ENCODE measurements at places on chromosomes 6 and 20.

DNA sequence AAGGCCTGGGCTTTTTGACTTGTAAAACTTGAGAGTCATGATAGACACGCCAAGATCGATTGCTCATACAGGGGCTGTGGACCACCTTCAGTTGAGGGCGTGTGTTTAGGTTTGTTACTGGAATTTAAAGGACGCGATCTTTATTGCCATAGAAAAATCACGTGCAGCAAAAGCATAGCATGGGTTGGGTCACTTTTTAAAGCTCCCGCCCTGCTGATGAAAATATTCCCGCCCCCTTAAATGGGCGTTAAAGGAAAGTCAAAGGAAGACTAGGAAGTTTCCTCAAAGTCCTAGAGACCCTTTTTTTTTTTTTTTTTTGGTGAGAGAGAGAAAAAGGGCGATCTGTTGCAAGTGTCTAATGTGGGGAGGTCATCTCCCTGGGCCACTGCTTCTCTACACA is 23.1 kb downstream of the TFAP2A start:
- no peak for DNase-seq

GRCh38 chr6:111921103-111921502 is 47.9 kb upstream of the FYN start:
- no peak for DNase-seq

DNA sequence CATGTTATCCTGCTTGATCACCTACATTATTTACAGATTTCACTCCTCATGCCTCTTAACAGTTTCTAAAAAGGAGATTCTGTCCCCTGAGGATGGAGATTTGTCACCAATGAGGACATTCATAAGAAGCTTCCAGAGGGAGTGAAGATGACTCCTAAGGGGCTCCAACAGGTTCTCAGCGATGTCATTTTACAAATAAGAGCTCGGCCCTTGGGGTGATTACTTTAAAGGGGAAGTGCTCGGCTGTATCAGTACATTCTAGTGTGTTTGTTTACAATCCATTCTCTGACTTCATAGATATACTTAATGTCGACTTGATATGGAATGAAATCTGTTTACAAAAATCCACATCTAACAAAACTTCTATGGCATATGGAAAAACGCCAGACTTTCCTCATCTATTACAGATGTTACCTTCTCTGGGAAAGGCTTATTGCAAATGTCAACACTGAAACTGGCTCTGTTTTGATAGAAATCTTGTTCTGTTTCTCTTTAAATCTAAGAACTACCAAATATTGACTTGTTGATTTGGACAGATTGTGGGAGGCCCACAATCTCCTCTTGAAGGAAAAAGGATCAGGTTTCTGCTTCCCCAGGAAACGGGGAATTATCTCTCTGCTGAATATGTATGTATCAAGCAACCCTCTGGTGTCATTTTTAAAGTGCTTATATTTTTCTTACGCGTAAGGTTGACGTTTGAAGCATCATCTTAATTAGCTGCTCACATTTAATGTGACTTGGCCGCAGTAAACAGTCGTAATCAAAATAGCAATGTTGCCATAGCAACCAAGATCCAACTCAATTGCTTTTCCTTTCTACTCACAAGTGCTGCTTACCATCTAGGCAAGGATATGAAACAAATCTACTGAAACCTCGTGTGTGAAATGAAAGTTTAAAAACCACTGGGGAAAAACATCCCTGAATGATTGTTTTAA is 95.7 kb downstream of the SHLD1 start:
- DNase-seq, result no peak

DNA sequence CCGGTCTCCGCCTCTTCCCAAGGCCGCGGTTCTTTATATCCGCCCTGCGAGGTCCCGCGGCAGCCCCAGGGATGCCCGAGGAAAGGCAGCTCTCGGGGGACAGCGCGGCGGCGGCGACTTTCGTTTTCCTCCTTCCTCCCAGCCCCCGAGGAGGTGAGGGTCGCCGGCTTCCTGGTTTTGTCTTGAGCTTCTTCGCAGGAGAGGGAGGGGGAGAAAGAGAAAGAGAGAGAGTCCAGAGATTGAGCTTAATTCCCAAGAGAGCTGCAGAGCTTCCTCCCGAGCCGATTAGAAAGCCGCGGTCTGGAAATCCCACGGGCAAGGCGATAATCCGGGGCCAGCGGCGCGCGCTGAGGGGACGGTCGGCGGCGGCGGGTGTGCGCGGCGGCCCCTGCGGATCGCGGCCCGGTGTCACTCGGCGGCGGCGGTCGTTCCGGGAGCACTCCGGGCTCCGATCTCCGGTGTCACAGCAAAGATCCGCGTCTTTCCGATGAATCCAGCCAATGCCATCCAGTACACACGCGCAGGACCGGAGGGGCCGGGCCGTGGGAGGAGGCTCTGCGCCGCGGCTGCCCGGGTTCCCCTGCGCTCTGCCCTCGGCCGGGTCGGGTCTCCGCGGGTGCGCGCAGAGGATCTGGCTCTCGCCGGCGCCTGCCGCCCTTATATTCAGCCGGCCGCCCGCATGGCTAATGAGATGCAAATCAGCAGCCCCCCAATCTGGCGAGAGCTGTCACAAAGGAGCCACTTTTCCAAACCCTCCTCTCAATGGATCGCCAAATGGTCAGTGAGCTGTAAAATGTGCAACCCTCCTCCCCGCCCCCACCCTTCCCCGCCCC is at the start of gene DLL1:
Gene DLL1, minus strand, starts transcription at position 783 of the 833 bp plus-strand sequence. CDS start 939 bp downstream, outside the sequence.
- DNase-seq, result peak; percentile 66

DNA sequence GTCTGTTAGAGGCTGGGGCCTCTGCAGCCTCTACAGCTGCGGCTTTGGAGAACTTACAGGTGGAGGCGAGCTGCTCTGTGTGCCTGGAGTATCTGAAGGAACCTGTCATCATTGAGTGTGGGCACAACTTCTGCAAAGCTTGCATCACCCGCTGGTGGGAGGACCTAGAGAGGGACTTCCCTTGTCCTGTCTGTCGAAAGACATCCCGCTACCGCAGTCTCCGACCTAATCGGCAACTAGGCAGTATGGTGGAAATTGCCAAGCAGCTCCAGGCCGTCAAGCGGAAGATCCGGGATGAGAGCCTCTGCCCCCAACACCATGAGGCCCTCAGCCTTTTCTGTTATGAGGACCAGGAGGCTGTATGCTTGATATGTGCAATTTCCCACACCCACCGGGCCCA is 2.6 kb downstream of the TRIM39 start:
- no peak for DNase-seq

GRCh38 chr6:135434991-135435390 is 62.5 kb downstream of the AHI1 start:
- DNase-seq, result no peak

GRCh38 chr20:45313943-45314342 is 5.8 kb upstream of the MATN4 start:
- DNase-seq, result no peak

- DNase-seq, result no peak
Measured at GRCh38 chr20:46850416-46850815, 44.2 kb upstream of the EYA2 start.

GRCh38 chr6:121305957-121306607 is 28.2 kb downstream of the TBC1D32 start:
- DNase-seq, result peak; percentile 38

DNA sequence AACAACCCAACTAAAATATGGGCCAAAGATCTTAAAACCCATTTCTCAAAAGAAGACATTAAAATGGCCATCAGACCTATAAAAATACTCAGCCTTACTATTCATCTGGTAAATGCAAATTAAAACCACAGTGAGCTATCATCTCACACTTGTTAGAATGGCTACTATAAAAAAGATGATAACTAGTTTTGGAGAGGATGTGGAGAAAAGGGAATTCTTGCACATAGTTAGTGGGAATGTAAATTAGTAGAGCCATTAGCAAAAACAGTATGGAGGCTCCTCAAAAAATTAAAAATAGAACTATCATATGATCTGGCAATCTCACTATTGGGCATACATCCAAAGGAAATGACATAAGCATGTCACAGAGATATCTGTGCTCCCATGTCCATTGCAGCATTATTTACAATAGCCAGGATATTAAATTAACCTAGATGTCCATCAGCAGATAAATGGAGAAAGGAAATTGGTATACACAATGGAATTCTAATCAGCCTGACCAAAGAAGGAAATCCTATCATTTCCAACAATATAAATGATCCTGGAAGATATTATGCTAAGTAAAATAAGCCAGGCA is 2.9 kb downstream of the SIRPB1 start:
- no peak for DNase-seq

DNA sequence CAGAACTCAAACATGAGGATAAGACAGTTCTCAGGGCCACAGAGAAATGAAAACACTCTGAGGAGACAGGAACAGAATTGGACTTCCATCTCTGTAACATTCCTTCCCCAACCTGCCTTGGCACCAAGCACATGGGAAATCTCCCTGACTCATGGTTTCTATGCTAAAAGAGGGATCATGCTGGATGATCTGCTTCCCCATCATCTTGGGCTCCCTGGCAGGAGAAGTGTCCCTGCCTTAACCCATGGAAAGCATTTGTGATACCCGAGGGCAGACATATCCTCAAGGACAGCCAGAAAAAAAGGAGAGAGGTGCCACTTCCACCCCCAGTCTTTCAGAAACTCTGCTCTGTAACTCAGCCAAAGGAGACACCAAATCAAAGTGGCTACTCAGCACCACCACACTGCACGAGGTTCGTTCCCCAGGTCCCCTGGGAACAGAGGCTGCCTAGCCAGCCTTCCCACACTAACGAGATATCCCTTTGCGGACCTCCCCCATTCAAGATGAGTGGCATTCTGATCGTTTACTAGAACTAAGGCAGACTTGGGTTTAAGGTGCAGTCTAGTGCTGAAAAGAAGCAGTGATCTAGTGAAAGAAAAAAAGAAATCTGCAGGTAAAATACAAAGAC is 34.8 kb downstream of the BLOC1S5 start:
- DNase-seq, result peak; percentile 36

DNA sequence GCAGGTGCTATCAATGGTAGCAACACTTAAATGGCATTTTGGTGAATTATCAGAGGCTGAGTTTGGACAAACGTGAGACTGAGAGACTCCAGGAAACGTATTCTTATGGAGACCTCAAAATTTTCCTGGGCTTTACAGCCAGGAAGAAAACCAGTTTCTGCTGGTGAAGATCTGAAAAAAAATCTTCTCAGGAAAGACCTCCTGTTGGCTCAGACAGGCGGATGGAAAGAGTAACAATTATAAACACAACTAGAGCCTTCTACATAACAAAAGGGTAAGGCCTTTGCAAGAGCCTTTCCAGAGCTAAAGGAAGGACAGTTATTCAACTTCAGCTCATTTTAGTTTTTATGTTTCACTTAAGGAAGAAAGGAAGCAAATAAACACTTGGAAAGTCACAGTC is 274.4 kb downstream of the THBS2 start:
- no peak for DNase-seq

DNA sequence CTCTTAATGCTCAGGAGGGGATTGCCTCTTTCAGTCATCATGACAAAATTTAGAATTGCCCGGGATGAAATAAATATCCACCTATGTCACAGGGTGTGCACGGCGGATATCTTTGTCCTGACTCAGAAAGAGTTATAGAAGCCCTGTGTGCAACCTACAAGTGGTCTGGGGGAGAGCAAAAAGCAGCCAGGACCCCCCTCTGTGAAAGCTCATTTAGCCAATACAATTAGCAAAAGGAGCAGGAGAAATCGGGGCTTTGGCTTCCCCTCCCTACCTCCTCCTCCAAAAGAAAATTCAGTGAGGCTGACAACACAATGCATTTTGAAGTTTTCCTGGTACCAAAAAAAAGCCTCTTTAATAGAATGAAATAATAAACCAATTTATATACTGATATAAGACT is 21.8 kb downstream of the FOXA2 start:
- DNase-seq, result no peak

DNA sequence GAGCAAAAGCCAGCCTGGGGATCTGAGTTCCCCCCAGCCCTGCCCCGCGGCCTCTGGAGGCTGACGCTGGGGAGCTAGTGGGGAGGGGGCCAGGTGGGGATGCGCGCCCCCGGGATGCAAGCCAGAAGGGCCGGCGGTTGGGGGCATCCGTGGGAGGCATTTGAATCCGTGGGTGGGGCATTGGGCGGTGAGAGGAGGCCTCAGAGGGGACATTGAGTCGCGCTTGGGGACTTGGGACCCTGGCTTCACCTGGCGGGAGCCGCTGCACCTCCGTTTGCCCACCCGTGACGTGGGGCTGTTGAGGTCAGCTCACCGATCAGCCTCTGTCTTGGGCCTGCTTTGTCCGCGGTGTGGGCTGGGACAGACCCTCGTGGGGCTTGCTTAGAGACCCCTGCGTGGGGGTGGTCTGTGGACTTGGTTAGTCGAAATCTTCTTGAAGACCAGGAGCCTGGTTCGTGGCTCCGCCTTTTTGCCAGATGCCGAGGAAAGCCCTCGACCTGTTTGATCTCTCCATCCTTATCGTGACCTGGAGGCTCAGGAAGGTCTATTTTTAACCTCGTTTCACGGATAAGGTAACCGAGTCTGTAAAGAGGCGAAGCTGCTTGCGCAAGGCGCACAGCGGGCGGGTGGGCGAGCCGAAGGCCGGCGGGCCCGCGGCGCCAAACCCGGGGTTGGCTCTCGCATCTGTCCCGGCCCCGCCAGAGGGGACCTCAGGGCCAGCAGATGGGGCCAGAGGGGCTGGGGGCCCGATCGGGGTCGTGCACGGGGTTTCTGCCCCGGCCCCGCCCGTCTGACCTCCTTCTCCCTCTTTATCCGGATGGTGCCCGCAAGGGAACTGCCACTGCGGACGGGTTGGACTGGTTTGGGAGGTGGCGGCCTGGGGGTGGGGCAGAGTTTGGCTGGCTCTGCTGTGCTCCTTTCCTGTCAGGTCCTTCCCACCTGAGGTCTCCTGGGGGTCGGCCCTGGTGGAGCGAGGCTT is 8.3 kb downstream of the FAM110A start:
- no peak for DNase-seq

DNA sequence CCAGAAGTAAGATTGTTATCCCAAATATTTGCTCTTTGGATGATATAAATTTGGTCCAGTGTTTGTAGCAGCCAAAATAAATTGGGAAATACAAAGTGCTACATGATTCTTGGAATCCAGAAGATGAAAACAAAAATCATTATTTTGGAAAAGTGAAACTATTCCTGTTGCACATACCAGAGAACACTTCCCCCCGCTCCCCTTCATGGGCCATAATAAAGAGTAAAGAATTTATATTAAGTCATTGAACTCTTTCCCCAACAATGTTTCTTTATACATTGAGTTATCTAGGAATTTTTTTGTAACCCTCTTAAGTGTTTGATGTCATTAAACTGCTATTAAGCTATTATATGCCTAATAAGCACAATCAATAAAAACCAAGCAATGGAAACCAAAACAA is 490.4 kb upstream of the HS3ST5 start:
- DNase-seq, result no peak

GRCh38 chr6:151063352-151063751 is 176.4 kb upstream of the AKAP12 start:
- DNase-seq, result no peak

DNA sequence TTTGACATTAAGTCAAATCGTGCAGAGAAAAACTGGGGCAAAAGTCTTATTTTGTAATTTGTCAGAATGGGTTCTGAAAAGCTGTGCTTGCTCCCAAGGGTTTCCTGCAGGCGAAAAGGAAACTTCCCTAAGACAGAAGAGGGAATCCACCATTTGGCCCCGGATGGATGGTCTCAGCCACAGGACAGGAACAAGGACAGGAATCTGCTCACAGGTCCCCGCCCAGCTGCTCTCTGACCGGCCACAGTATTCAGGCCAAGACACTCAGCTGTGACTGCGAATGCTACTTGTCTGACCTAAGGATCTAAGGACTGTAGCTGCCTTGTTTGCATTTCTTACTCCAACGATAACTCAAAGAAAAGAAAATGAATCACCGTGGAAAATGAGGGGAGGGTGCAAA is 197.0 kb downstream of the BMP7 start:
- DNase-seq, result no peak

Data from HEK293T (cell line).